Stimulated activated naive CD4-positive, alpha-beta T cell treated with Interleukin-2 at 50 U/mL for 16 hours (primary cell): ENCODE measurements at places on chromosomes 16 and 17.

DNA sequence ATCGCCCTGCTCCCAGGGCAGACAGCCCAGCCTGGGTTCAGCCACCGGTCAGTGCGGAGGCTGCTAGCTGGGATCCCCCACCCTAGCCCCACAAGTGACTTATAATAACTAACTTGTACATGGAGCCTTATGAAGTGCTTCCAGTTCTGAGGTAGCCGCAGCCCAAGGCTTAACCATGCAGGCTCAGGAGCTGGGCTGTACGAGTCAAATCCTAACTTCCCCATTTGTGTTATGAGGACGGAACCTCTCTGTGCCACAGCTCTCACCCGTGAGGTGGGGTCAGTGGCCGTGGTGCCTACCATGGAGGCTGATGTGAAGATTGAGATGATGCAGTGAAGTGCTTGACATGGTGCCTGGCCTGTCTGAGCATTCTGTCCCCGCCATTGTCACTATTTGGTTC is 27.8 kb upstream of the GOSR2 start:
- no peak for DNase-seq

GRCh38 chr16:86833136-86833535 is 254.8 kb downstream of the FOXL1 start:
- no peak for DNase-seq

DNA sequence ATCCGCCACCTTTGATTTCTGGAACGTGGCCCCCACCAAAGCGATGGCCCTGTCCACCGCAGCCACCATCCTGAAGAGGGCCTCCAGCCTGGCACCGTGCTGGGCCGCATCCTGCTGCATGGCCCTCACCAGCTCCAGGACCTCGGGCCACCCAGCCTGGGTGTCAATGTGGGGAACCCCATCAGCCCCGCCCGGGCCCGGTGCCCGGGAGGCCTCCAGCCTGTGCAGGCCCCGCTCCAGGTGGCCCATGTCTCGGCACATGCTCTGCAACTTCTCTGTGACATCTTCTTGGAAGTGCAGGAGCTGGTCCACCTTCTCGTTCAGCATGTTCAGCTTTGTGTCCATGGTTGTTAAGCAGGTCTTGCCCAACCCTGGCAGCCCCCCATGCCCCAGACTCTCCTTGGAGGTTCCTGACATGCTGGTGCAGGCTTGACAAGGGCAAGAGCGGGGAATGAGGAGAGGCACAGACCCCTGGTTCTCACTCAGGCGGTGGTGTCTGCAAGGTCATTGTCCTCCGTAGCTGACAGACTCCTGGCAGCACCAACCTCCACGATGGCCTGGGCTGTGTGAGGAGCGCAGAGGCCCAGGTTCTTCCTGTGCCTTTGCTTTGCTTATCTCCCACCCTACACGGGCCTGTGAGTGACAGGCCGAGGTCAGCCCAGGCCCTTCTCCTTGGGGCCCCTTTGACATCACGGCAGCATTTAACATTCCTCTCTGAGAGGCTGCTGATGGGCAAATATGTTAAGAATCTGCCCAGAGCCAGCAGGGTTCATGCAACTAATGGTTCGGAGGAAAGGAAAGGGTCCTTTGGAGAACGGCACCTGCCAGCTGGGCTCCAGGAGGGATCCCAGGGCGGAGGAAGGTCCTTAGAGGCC is at the start of gene MYLK3:
Gene MYLK3 (minus strand): TSS at position 568 of the 875 bp plus-strand sequence. CDS start 151 bp downstream, at position 417.
- no peak for DNase-seq

DNA sequence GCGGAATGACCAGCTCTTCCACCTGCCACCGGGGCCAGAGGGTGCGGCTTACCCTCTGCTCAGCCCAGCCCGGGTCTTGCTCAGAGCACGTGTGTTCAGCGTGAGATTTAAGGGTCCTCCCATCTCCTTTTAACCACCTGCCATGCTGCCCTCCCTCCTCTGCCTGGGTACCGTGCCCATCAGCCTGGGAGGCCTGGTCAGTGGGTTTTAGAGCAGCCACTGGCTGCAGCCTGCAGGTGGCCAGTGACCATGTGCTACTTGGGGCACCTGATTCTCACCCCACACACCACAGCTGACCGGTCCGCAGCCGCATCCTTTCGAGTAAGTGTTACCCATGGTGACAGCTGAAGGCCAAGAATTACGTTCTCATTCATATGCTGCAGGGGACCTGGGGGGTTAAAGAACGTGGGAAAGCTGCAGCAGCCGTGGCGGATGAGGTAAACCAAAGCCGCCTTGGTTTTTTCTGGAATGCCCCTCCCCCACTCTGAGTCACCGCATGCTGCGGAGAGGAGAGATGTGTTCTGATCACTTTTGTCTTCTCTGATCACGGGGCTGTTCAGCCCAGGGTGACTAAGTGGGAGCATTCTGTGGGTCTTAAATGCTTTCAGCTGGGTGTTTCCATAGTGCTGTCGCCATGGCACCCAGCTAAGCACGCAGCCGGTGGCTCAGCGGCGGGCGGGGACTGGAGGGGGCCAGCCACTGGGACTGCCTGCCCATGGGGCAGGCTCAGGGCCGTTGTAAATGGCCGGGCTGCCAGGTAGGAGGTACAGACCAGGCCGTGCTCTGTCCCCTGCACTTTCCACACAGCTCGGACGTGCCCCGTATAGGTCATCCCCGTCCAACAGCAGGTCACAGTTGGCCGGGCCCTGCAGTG is 59.8 kb downstream of the BAIAP2 start:
- peak; percentile 91 for DNase-seq

- DNase-seq, result no peak
Observed at GRCh38 chr17:73820686-73821448, 176.6 kb upstream of the SDK2 start.

DNA sequence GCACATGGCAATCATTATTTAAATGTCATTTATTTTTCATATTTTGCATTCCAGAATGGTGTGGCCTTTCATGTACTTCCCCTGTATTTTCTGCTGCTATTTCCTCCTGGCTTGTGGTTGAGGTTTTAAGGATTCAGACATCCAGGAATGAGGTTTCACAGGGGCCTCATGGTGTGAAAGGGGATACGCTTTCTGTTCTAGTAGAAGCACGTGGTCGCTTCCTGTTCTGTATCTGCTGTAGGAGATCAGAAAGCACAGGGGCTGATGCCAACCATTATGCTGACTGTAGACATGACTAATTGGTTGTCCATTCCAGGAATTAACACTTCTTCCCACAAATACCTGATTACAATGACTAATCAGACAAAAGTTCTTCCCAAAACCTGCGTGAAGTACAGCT is 405.9 kb downstream of the SHISA9 start:
- DNase-seq, result no peak

DNA sequence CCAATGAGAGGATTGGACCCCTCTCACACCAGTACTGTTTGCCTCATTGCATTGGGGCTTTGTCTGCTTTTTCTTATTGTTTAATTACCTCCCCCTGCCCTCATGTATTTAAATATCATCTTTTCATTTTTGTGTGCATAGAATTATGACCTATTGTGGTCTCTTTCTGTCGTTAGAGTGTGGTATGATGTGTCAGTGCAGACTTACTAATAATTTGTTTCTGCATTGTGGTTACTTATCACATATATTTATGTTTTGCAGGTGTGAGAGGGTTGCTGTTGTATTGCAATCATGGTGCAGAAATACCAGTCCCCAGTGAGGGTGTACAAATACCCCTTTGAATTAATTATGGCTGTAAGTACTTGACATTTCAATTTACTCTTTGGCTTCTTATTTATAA is 2.5 kb downstream of the SEC14L1 start:
- no peak for DNase-seq

DNA sequence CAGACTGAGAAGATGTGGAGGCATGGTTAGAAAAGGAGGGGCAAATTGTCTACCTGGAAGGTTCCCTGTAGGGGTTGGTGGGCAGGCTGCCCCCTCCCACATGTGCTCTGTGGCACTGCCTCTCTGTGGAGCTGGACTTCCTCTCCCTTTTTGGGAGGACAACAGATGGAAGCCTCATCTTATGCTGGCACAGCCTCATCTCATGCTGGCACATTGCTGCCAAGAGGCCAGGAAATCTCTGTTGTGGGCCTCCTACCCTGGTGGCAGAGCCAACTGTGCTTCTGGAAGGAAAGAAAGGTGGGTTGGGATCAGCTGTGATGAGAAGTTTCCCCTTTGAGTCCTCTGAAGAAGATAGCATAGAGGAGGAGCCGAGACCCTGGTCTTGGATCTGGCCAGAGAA is 19.7 kb upstream of the BRD7 start:
- DNase-seq, result no peak

DNA sequence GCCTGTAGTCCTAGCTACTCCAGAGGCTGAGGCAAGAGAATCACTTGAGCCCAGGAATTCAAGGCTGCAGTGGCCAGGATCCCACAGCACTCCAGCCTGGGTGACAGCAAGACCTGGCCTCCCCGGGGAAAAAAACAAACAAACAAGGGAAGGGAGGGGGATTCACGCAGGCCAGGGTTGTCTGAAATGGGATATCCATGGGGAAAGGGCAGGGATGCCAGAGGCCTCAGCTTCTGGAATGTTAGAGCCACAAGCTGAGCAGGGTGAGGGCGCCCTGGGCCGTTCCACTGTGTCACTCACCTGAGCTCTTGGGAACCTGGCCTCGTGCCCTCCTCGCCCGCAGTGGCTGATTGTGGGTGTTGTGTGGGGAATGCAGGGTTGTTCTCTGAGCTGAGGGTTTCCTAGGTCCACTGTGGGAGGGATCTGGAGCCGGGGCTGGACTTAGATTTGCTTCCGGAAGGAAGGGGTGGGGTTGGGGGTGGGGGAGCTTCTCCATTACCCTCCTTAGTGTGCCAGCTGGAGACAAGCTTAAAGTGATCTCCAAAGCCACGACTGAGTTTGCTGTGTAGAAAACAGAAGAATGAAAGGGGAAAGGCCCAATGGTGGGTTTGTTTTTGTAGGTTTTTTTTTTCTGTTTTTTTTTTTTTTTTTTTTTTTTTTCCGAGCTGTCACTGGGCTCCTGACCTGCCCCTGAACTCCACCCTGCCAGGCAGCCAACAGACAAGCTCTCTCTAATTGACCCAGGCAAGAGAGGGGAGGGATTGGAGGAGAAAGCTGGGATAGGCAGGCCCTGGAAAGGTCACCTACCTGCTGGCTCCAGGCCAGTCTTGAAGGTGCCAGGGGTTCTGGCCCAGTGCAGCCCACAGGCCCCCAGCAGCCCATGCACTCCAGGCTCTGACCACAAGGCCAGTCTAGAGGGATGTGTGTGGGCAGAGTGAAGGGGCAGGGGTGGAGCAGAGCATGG is at the start of gene SULT1A1:
Gene SULT1A1 (minus strand): TSS at position 414 of the 964 bp plus-strand sequence. CDS start 1,189 bp downstream, outside the sequence.
- DNase-seq, result no peak

- DNase-seq, result no peak
Observed at GRCh38 chr16:82504836-82505235, 121.9 kb upstream of the CDH13 start.

- no peak for DNase-seq
Observed at GRCh38 chr16:2288726-2289125, 20.8 kb upstream of the RNPS1 start.
